ENCODE measurements at places on chromosomes 11 and 22. TPM values are rescaled to one million over a fixed set of nuclear protein-coding genes. Genes with fewer than 3 reads are reported as not detected.

RAG1 gene
- total RNA-seq, result 3.0 TPM

SLC37A2 gene
- total RNA-seq, result 5.3 TPM

CREB3L1 gene
- total RNA-seq, result 11.7 TPM

CCDC87 gene
- total RNA-seq, result 0.23 TPM

SCUBE2 gene
- 13.6 TPM for total RNA-seq

EXT2 gene
- 99.1 TPM for total RNA-seq

CATSPERZ gene
- total RNA-seq, result not detected

UBQLNL gene
- 1.5 TPM for total RNA-seq

OR5P2 gene
- total RNA-seq, result 0.18 TPM

LMO2 gene
- total RNA-seq, result 29.8 TPM

CLCF1 gene
- 3.5 TPM for total RNA-seq

MS4A14 gene
- not detected for total RNA-seq

SLC22A9 gene
- not detected for total RNA-seq

PMM1 gene
- total RNA-seq, result 42.2 TPM

ARHGEF12 gene
- 136 TPM for total RNA-seq

NXPE1 gene
- total RNA-seq, result not detected

GLYAT gene
- 69.0 TPM for total RNA-seq

DLG2 gene
- 21.3 TPM for total RNA-seq

Data from metanephros (tissue), 2 donors.